GM04503 (cell line): ENCODE measurements at places on chromosomes 2 and 18.

DNA sequence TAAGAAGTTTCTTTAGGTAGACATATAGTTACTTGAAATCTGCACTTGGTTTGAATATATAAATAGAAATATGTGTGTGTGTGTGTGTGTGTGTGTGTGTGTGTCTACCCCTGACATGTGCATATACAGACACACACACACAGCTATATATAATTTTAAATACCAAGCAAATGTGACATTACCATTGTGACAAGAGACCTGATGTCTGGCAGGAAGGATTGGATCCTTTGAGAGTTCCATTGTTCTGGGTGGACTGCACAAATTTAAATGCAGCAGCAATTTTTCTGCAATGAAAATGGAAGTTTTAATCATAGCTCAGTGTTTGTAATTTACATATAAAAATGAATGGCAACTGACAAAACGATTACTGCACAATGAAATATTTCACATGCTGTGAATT lies 87.8 kb upstream of the CCDC195 start:
- DNase-seq, result no peak

GRCh38 chr2:19313553-19313952 lies 44.9 kb downstream of the OSR1 start:
- no peak for DNase-seq

DNA sequence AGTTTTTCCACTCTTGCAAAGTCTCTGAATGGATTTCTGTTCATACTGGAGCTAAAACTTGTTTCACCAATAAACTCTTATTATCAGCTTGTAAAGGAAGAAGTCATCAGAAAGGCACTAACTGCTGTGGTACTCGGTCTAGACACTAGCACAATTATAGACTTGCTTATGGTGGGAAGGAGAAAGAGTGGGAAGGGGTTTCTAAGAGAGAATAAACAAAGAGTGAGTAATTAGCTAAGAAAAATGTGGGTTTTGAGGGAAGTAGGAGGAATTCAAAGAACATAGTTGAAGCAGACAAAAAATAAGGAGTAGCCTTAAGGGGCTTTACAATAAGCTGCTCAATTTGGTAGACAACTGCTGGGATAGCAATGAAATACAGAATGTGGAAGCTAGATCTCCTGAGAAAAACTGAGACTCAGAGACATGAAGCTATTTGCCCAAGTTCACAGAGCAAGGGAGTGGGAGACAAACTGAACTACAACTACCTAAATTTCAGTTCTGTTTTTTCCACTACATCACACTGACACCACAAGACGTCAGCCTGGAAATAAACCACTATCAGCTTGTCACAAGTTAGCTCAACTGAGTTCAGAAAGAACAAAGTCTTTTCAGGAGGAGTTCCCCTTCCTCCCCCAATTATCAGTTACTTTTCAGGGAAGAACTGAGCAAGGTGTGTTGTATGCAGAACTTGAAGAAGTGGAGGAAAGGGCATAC lies 59.7 kb downstream of the MAP4K3 start:
- DNase-seq, result no peak

DNA sequence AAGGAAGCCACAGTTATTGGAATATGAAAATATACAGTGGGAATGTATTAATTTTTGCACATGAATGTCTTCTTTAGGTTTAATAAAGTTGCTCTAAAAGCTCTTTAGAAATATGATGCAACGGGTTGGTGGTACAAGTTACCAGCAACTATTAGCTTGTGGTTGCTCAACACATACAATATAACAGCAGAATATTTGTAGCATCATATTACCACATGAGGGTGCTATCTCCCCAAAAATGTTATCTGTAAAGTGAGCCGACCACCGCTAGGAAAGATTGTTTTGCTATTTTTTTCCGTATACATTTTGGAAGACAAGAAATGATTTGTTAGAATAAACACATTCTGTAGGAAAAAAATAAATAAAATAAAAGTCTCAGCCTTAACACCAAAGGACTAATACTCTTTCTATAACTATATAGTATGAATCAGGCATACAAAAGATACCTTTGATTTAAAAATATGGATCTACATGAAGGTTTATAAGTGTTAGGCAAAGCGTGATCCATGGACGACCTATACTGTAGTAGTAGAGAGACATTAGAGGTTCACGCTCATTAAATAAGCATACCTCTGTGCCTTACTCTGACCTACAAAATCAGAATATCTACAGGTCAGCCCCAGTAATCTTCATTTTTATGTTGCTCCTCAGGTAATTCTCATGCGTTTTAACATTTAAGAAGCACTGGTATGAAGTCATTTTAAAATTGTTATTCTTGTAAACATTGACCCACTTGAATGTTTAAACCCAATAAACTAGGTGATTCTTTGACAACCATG lies 1110.6 kb upstream of the ACVR2A start:
- DNase-seq, result peak; percentile 5

DNA sequence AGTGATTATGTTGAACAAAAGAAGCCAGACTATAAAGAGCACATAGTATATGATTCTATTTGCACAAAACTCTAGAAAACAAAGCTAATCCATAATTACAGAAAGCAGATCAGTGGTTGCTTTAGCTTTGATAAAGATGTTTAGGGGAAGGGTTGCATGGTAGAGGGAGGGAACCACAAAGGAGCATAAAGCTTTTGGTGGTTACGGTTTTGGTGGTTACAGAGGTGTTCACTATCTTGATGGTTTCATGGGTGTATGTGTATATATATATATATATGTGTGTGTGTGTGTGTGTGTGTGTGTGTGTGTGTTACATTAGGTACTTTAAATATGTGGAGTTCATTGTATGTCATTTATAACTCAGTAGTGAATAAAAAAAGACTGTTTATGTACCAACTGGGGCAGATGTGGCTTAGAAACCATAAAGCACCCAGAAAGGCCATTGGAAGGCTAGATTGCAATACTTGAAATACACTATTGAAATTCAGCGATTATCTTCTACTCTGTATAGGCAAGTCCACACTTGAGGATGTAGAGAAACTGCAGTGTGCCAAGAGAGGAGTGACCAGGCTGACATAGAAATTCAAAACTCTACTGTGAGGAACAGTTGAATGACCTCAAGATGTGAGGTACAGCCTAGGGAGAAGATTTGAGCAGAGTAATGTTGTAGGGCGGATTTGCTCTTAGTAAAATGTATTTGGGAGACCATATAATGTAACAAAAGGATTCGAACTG lies 60.6 kb downstream of the CAB39 start:
- no peak for DNase-seq

GRCh38 chr18:36378205-36378604 lies 80.7 kb downstream of the FHOD3 start:
- no peak for DNase-seq

- DNase-seq, result no peak
Measured at GRCh38 chr18:3973191-3973850, 481.8 kb downstream of the DLGAP1 start.

- DNase-seq, result no peak
Measured at GRCh38 chr2:42725657-42726056, 38.3 kb downstream of the OXER1 start.

GRCh38 chr18:59631583-59632181 lies 65.5 kb downstream of the CCBE1 start:
- DNase-seq, result no peak

DNA sequence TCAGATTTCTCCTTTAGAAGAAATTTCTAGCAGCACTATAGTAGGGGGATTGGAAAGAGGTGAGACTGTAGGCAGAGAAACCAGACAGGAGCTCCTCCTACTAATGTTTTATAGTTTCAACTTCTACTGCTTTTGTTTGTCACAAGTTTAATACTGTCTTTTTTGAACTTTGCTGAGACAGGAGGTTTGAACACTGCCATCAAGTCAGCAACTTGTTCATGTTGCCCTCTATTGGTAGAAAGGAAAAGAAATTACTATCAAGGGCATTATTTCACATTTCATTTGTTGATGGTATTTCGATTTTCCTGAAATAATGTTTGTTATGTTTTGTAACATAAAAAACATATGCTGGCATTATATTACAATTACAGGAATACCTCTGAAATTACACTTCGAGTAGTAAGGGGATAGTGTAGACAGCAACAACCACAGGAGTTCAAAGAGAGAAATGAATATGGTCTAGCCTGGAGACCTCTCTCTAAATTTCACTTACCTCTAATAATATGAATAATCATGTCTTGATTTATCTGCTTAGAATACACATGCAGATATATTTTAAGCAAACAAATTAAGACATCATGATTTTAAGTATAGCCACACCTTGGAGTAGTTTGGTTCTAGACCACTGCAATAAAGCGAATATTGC lies 12.4 kb upstream of the CCDC88A start:
- DNase-seq, result no peak

DNA sequence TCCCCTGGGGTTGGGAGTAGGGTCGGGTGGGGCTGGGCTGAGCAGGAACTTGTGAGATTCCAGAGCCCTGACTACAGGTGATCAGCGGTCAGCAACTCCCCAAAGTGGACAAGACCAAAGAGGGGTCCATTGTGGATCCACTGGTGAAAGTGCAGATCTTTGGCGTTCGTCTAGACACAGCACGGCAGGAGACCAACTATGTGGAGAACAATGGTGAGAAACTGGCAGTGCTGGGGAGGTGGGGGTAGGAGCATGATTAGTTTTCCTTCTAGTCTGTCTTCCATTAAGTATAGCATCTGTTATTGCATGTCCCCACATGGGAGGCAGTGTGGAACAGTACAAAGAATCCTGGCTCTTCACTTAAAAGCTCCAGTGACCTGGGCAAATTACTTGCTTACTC lies 23.7 kb downstream of the ZNF142 start:
- no peak for DNase-seq

DNA sequence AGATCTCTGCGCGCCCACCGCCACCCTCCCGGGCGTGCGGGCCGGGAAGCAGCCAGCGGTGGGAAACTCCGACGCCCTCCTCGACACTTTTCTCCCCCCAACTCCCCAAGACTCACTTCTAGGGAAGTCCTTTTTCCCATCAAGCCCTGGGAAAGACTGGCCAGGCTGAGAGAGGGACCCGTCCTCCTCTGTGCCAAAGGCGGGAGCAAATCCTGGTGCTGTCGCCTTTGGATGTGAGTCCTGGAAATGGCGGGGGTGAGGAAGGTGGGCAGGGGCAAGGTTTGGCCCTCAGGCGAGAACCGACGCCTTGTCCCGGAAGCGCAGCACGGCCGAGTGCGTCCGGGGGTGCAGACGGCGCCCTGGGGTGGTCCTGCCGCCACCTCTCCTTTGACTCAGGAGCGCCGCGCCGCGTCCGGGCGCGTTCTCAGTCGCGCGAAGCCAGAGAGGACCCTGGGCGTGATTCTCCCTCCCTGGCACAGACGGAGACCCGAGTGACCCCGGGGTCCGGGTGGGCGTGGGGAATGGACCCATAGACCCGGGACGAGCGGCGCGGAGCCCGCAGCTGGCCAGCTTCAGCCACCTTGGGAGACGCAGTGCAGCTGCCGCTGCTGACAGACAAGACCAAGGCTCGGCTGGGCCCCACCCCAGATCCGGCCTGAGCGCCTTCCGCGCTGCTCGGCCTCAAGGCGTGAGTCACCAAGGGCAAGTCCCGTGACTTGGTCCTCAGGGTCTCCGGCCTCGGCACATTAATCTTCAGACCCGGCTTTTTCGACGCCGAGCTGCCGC lies 3.5 kb upstream of the LBX2 start:
- DNase-seq, result no peak

- DNase-seq, result no peak
Measured at GRCh38 chr2:15992457-15993231, 52.3 kb downstream of the MYCN start.

DNA sequence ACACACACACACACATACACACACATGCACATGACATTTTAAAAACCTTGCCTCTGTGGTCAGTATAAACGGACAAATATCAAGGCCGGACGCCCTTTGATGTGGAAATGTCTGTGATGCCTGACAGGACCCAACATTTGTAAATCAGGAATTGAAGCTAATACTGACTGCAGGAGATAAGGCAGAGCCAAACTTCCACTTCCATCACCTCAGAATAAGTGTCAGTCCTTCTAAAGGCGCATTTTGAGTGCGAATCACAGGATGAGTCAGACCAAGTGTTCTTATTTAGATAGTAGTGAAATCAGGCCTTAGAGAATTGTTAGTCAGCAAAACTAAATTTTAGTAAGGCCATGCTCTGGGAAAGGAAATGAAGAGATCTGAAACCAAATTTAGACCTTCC lies 211.7 kb upstream of the LRATD1 start:
- peak; percentile 15 for DNase-seq

DNA sequence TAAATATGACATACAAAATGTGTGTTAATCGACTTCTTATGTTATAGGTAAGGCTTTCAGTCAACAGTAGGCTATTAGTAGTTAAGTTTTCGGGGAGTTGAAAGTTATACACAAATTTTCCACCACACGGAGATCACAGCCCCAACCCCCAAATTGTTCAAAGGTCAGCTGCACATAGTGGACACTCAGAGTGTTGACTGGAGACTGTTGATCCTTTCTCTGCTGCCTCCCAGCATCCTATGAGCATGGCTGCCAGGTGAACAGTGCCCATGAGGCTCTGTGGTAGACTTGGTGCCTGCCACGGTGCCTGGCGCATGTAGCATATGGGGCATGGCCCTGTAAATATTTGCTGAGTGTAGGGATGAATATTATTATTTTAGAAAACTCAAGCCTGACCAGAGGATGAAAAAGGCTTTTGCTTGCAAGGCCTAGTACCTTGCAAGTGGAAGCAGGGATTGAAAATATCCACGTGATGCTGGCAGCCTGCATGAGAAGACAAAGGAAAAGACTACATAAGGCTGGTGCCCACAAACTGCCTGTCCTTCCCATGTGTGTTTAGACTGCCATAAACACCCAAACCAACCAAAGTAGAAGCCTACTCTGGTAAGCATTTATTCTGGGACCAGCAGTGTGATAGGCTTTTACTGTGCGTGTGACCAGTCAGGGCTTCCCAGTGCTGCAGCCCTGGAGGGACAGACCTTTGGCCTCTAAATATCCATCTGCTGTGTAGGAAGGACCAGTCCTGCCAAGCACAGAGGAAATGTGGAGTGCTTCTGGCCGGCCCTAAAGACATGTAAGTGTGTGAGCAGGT lies 226.1 kb downstream of the LDLRAD4 start:
- DNase-seq, result no peak

- no peak for DNase-seq
Measured at GRCh38 chr2:154261473-154262027, 389.8 kb downstream of the GALNT13 start.

- no peak for DNase-seq
Measured at GRCh38 chr18:47120428-47120827, 29.9 kb downstream of the HDHD2 start.

DNA sequence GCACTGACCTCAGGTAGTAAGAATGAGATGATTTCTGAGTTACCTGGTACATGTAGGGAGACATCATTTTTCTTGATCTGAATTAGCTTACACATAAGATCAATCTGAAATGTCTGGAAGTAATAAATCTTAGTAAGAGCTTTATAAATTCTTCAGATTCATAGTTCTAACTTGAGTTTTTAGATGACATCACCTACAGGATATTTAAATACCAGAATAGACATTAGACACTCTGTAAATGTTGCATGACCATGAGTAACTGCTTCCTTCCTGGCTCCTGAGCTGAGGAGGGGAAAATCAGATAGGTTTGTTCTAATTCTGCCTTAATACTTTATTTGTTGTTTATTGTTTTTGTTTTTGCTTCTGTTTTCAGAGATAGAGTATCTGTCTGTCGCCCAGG lies 181.8 kb downstream of the PHLPP1 start:
- no peak for DNase-seq
